ENCODE measurements at places on chromosomes 1 and 21.

DNA sequence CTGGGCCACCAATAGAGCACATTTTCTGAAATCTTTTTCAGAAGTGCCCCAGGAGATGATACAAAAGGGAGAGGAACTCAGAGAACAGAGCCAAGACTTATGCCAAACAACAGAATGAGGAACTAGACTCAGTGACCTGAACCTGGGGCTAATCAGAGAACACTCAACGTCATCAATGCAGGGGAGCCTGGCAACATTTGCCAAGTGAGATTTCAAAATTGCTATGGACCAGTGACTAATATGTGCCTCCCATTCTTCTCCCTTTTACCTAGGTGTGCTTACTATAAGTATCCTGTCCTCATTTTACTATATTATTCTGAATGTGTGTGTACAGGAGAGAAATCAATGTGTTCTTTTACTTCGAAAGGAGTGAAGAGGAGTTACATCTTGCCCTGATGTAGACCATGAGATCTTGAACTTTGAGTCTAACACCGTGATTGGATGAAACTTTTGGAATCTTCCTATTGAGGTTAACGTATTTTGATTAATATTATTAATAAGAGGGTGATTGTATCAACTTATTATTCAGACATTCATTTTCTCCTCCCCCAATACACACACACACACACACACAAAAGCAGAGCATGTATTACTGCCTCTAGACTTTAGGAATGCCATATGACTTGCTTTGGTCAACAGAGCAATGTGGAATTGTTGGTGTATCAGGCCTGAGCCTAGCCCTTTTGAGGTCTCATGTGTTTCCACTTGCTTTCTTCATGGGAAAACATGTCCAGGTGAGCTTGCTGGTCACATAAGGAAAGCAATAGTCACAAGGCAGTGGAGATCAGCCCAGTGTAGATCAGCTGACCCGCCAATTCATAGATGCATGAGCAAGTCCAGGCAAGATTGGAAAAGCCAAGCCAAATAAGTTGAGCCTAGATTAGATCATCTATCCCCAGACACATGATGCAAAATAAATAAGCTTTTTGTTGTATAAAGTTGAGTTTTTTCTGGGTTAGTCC lies 80.3 kb upstream of the ETS2 start:
- DNase-seq = no peak

- DNase-seq = no peak
Observed at GRCh38 chr21:46153247-46154154, 1.9 kb downstream of the FTCD start.

DNA sequence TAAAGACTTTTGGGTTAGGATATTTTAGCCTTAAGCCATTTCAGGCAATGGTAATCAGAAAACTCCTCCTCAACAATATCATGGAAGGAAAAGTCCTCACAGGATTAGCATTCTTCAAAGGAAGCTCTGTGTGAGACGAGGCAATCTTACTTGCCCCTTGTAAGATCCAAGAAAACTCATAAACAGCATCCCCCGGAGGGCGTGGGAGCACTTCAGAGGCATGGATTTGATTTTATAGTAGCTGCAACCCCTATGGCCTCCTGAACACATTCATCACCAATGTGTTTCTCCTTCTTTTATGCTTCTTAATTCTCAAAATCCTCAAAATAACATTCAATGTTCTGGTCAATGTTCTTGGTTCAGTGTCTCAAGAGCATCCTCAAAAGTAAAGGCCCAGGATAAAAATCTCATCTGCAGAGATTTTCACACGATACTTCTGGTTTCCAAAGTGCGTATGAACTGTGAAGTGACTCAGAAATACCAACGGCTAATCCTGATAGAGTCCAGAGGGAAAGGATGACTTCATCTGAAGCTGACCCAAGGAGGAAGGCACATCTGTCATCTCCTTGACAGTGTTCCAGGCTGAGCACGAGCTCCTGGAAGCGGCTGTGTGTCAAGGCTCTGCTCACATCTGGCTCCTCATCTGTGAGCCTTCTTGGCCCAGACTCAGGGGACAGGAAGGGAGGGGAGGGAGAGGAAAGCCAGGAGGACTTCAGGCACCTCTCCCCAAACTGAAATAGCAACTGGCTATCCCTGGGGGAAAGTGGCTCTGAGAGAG lies 49.3 kb upstream of the PSEN2 start:
- DNase-seq = no peak

DNA sequence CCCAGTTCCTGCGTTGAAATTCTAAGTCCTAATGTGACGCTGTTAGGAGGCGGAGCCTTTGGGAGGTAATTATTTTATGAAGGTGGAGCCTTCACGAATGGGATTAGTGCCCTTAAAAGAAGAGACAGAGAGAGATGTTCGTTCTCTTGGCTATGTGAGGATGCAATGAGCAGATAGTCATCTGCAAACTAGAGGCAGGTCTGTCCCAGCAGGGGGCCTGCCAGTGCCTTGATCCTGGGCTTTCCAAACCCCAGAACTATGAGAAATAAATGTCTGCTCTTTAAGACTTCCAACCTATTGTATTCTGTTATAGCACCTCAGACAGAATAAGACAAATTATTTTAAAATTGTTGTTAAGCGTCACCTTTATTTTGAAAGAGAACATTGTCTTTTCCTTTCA lies 123.1 kb upstream of the KCNJ6 start:
- DNase-seq = no peak

DNA sequence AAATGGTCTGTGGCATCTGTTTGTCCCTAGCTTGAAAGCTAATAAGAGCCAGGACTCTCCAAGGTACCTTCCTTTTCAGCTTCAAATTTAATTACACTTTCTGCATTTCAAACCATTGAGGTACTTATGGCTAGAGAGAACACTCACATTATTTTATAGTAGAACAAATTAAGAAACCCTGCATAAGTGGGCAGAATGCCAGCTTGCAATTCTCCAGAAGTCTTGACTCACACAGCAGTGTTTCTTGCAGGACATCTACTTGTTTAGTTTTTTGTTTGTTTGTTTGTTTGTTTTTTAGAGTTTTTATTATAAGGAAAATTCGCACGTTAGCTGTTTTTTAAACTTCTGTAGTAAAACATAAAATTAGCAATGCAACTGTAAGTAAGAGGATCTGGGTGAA lies 397.2 kb downstream of the NEGR1 start:
- DNase-seq = no peak

DNA sequence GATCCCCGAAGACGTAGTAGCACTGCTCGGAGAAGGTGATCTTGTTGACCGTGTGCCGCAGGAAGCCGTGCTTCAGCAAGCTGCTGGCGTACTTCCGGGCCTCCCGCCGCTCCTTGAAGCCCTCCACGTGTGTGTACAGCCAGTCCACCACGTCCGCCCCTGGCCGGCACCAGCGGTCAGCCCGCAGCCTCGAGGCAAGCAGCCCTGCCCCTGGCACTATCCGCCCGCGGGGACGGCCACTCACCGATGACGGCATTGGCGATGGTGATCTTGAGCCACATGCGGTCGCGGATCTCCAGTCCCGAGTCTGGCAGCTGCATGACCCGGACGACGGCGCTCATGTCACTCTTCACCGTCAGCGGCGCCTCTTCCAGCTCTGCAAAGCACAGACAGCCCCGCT lies 7.2 kb downstream of the TAS1R3 start:
- no peak for DNase-seq

GRCh38 chr21:17578162-17578561 lies 34.5 kb downstream of the BTG3 start:
- no peak for DNase-seq

DNA sequence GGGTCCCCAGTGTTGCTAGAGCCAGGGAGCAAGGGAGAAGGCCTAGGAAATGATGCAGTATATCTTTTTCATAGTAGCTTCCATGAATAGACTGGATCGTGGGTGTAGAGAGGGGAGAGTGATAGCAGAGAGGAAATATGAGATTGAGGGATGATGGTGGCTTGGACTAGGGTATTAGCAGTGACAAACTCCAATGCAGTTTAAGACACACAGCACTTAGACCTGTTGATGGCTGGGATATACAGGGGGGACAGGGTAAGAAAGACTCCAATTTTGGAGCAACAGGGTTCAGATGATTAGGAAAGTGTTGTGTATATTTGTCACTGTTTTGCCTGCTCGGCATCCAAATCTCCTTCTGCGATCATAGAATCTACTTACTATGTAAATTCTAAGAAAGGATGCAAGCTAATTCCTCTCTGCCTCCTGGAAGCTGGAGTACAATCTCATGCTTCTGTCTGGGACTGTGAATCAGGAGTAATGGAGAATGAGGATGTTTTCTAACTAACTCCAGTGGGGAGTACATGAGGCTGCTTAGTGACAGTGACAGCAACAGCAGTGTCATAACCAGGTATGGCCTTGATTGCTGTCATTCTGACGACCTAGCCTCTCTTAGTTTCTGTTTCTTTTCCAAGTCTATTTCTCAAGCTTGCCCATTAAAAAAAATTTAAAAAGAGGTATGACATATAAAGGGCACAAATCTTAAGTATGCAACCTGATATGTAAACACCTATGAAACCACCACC lies 47.5 kb downstream of the SYDE2 start:
- no peak for DNase-seq

GRCh38 chr1:219000005-219000404 lies 173.7 kb upstream of the LYPLAL1 start:
- no peak for DNase-seq

DNA sequence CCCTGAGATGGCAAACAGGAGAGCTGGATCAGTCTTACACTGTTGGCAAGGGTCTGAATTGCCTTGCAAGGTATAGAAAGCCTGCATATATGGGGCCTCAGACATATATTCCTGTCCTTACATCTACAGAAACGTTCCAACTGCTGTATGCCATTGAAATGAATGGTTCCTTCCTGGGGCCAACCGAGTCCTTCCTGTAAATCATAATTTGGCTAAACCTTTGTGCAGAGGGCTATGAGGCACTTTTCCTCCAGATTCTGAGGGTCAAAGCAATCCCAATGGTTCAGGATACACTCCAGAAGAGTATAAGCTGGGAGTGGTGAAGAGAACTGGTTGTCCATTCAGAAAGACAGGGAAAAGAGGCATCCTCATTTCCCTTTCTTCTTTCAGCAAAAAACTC lies 190.5 kb downstream of the PTPRC start:
- no peak for DNase-seq

GRCh38 chr1:100955322-100955721 lies 59.4 kb downstream of the SLC30A7 start:
- DNase-seq = no peak

DNA sequence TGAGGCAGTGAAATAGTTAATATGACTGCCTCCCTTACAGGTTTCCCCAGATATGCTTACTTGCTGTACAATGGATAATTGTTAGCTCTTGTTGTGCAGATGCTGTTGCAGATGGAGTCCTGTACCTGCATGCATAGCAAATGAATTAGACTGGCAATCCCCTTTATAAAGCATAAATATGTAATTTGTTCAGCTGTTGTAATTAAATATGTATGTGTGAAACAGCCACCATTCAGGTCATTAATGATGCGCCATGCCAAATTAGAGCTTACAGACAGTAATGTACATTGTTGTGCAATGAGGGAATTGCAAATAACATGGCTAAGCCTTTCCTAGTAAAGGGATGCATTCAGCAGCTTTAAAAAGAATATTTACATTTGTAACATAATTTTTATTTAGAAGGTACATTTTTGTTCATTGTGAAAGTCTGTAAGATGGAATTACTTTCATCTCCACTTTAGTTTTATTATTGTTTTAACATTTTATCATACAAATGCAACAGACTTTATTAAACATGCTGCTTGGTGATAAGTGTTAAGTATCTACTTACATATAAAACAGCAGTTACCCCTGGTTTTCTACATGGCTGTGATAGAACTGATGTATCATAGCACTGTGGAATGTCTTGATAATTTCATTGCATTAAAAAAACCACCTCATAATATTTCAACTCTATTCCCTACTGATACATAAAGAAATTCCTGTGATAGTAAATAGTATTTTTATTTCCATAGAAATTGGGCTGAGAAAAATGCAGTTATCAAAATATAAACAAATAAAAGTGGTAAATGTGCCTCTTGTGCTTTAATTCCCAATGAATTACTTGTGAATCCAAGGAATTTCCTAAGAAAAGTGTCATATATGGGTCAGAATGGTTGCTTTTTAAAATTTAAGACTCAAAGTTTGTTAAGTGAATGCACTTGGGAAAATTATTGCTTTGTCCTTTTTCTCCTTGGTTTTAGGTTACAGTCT lies 99.0 kb downstream of the NFIA start:
- no peak for DNase-seq

- no peak for DNase-seq
Observed at GRCh38 chr1:193339401-193339800, 153.0 kb upstream of the B3GALT2 start.

DNA sequence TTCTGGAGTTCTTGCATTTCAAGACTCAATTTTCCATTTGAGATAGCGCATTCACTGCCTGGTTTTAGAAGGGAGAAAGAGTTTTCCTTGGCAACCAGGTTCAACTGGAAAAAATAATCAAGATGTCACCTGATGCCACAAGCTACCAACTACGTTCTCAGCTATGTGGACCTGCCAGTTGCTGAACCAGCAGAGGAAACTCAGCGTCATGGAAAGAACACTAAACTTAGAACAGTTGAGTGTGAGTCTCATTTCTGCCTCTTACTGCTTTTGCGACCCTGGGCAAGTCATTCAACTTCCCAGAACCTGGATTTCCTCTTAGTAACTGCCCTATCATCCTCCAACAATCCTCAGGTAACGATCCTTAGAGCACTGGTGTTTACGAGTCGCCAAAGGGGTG lies 373.0 kb upstream of the ESRRG start:
- no peak for DNase-seq

Data from NCI-H187 treated with DMSO at 0.1 percent for 48 hours (cell line).